Adipocyte (in vitro differentiated cells): ENCODE measurements at places on chromosomes 5 and 9.

GRCh38 chr9:16727452-16728136, 142.9 kb downstream of the BNC2 start:
- peak; percentile 32 for DNase-seq

GRCh38 chr9:82410306-82410705, 421.7 kb downstream of the SPATA31D1 start:
- peak; percentile 14 for DNase-seq

GRCh38 chr9:84839541-84839940, 170.0 kb downstream of the NTRK2 start:
- DNase-seq = peak; percentile 60

GRCh38 chr5:142722896-142723295, 37.0 kb upstream of the FGF1 start:
- DNase-seq = no peak

DNA sequence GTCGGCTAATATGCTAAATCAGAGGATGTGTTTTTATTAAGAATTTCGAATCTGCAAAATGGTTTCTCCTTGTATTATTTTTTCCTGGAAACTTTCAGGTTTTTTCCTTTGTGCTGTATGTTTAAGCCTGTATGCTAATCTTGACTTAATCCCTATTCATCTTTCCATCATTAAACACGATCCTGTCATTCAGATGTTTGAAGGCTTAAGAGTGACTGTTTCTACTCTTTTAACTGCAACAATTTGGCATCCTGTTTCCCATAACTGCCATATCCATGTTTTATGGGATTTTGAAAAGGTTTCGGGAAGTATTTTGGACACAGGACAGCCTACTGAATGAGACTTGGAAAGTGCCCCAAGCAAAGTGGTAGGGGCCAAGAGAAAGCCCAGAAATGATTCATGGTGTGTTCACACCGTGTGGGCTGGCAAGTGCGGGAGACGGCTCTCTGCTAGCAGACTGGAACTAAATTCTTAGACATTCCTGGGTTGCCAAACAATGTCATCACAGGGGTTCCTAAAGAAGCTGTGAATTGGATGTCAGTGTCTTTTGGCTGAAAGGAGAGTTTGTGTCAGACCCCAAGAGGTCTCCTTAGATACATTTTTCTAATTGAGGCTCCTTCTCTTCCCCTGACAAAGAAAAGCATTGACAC, 125.4 kb upstream of the ADAMTS16 start:
- DNase-seq = no peak

GRCh38 chr5:6634306-6634705, 1.1 kb downstream of the SRD5A1 start:
- DNase-seq = peak; percentile 45

- no peak for DNase-seq
These were observed 2.5 kb upstream of the PSMD5 start for GRCh38 chr9:120845255-120845654.

GRCh38 chr5:154077696-154078095, 38.9 kb downstream of the MFAP3 start:
- no peak for DNase-seq

DNA sequence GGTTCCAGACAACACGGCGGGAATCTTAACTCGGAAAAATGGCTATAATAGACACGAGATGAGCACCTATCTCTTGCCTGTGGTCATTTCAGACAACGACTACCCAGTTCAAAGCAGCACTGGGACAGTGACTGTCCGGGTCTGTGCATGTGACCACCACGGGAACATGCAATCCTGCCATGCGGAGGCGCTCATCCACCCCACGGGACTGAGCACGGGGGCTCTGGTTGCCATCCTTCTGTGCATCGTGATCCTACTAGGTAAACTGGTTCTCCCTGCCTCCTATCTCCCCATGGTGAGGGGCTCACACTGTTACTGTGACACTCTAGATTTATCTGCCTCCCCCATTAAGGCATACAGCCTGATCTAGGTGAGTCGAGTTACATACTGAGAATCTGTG, 124.2 kb downstream of the CDH6 start:
- DNase-seq = no peak

DNA sequence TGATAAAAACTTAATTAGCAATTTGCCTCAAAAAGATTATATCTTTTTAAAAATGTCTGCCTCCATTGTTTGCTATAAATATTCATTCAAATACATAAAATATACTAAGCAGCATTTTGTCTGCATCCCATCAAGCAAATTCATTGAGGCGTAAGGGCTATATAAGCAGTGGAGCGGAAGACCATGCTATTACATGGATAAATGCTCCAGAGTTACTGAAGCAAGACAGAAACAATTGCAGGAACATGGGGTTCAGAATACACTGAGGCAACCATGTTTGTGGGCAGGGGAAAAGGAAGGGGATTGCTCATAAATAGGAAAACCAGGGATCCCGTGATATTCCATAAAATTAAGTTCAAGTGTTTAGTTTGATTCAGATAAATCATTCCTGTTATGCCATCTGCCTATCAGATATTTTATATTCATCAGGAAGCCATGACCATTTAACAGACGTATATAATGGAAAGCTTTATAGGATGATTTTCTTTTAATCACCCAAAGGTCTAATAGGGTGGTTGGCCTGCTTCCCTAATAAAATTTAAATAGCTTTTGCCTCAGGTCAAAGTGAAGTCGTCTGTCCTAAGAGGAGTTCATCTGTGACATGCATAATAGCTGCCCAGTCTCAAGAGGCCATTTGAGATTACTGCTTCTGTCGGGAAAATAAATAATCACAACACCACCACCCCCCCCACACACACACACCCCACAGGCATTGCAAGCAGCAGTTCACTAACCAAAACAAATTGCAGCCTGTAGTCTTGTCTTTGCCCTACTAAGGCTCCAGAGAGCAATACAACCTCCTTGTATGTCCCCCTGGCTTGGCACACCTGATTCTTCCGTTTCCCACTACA, 105.2 kb downstream of the RASEF start:
- DNase-seq = no peak

GRCh38 chr5:176619203-176619568, 9.2 kb upstream of the GPRIN1 start:
- peak; percentile 78 for DNase-seq

- no peak for DNase-seq
These were observed 12.8 kb downstream of the SLC12A7 start for GRCh38 chr5:1098986-1099597.

GRCh38 chr9:37923118-37923795, 19.3 kb upstream of the SLC25A51 start:
- DNase-seq = no peak

DNA sequence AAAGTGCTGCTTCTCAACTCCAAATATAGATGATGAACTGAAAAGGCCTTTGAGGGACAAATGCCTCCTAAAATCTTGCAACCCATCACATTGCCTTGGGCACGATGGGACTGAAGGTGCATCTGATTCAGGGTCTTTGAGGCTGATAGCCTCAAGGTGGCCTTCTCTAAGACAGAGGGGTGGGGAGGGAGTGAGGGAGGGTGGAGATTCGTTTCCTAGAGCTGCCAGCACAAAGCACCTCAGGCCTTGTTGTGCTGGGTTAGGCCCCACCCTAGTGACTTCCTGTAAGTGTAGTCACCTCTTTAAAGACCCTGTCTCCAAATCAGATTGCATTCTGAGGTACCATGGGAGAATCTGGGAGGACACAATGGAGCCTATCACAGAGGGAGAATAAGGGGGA, 57.1 kb downstream of the BARX1 start:
- DNase-seq = no peak

DNA sequence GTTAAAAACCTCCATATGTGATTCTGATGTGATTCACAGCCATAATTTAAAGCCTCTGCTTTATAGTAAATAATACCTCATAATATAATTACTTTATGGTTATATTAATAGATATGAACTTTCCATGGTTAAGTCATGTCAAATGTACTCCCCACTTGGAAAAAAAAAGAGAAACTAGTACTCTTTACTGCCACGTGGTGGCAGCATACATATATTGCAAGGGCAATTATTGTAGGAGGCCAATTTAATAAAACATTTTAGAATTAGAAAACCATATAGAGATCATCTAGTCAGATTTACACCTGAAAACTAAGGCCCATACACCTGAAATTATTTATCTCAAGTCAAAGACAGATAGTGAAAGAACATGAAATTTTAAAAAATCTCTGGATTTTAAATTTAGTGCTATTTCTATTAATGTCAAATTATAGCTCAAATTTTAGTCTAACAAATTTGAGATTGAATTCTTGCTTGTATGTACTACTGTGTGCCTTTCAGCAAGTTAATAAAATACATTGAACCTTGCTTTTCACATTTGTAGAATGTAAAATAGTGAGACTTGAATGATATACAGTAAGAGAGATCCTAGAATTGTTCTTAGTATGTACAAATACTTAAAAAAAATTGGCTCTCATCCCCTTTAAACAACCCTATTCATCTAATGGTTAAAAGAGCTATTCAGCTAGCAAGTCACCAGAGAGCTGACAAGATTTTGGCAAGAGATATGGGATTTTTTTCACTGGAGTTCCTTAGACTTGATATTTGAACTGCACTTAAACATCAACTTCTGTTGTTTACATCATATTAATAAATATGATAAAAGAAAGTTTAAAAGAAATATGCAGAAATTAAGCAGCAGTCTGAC, 603.8 kb downstream of the TLE4 start:
- peak; percentile 80 for DNase-seq

DNA sequence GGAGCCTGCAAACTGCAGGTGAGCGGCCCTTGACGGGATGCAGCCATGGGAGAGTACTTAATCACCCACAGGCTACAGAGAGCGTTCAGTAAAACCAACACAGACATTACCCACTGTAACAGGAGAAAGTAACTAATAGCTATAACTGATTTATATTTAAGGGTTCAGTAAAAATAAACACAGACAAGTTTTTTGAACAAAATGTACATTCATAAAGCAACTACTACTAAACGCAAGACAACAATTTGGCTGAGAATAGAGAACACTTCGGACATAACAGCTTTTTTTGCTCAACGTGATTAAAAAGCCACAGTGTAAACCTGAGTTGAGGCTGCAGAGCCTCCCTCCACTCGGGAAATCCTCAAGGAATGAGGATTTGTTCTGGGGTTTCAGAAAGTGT, 61.7 kb downstream of the LIFR start:
- no peak for DNase-seq

GRCh38 chr9:100296407-100296806, 56.3 kb downstream of the TEX10 start:
- DNase-seq = no peak

DNA sequence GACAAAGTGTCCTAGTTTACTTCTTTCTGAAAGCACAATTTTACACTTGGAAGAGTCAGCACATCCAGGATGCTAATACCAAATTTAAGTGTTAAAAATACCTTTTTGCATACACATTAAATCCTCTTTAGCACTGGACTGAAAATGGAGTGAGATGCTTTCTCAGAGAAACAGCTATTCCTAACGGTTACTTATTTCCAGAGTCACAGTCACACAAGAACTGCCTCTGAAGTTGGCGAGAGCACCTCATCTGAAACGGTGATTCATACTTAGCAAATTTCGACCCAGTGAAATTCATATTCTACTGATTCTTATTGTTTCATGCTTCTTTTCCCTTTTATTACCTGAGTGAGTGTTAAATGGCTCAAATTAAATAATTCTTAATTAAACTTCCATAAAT, 12.2 kb downstream of the CDH18 start:
- no peak for DNase-seq

DNA sequence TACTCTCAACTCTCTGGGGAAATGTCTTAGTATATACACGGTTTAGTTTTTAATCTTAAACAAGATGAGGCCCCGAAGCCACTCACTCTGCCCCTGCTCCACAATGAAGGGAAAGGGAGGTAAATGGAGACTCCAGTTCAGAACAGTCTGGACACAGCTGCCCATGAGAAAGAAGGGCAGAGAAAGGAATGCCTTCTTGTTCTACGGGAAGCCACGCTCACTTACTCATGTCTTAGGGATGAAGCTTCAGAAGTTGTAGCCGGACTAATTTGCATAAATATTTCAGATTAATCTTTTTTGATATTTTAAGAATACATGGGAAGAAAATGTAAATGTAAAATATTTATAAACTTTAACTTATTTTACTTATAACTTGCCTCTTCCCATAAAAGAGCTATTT, 94.0 kb downstream of the COL23A1 start:
- DNase-seq = no peak

DNA sequence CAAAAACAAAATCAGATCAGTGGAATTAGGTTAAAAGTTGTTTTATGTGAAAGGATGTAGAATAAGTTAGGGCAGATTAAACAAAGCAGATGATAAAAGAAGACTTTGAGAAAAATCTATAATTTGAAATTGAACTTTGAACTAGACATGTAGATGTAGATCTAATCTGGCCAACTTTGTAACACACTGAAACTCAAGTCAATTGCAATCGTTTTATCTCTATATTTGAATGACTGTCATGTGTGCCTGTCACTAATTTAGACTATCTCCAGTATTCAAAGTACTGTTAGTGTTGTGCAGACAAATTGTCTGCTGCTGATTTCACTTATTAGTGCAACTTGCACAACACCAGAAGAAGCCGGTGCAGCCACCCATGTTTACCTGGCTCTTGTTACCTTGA, 39.8 kb downstream of the ACOT12 start:
- no peak for DNase-seq

- no peak for DNase-seq
These were observed 118.1 kb upstream of the TARS1 start for GRCh38 chr5:33322632-33323031.

DNA sequence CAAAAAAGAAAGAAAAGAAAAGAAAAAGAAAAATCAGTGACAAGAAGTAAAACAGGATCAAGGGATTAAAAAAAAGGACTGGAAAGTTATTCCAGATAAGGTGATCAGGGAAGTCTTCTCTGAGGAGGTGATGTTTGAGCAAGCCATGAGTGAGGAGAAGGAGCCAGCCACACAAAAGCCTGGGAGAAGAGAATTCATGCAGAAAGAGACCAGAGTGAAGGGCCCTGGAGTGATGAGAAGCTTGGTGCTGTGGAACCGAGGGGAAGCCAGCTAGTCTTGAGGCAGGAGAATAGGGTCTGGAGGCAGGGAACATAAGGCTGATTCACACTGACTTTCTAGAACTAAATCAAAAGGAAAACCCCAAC, 4.0 kb upstream of the EXOSC2 start:
- DNase-seq = no peak

GRCh38 chr9:136977649-136978072, 357 bp downstream of the PTGDS start:
- no peak for DNase-seq

DNA sequence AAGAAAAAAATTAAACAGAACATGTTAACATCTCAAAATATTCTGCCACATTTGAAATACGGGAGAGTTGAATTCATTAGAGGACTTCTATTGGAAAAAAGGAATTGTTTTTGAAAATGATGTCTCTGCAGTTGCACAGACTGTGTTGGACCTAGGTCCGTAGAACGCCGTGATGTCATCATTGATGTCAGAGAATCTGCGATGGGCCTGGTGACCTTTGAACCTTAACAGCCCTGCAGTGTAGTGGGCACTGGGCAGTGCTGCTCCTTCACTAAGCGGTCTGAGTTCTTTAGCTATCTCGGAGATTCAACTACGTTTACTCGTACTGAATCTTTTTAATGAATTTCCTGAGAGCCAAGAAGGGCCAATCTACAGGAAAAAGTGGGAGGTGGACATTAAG, at the start of gene FAM170A:
Gene FAM170A, plus strand, starts transcription at position 220 of the 400 bp plus-strand sequence. CDS start 211 bp downstream, outside the sequence.
- no peak for DNase-seq

- DNase-seq = no peak
These were observed 49.4 kb upstream of the ORM1 start for GRCh38 chr9:114273461-114273881.
